ENCODE measurements at places on chromosomes 4 and X. TPM values are rescaled to one million over a fixed set of nuclear protein-coding genes. Genes with fewer than 3 reads are reported as not detected.
A peak's percentile ranks its signal among the peaks of the same experiment; 100 is the strongest.

GRCh38 chr4:159035570-159035969, 67.3 kb upstream of the RAPGEF2 start:
- DNase-seq: no peak

DNA sequence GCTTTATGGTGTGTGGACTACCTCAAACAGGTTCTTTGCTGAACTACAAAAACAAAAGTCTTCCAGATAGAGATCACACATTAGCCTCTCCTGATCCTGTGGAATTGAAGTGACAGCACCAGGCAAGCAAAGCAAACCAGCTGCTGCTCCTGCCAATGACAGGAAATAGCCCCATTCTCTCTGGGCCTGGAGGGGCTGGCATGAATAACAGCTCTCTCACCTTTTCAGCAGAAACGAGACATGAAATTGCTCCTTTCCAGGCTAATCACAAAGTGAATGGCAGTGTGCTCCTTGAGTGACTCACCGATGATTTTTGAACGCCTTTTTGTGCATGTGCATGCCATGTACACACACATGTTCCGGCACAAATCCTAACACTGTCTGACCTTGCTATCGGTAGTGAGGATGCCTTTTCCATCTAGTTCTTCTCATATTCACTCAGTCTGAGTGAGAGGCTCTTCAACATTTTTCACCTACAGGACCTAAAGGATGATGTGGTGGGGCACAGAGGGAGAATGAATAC, 24.4 kb downstream of the MFAP3L start:
- no peak for DNase-seq

The PLRG1 gene
- polyA plus RNA-seq: 60.2 TPM

- no peak for DNase-seq
Measured at GRCh38 chr4:70533211-70533610, 14.8 kb downstream of the AMTN start.

DNA sequence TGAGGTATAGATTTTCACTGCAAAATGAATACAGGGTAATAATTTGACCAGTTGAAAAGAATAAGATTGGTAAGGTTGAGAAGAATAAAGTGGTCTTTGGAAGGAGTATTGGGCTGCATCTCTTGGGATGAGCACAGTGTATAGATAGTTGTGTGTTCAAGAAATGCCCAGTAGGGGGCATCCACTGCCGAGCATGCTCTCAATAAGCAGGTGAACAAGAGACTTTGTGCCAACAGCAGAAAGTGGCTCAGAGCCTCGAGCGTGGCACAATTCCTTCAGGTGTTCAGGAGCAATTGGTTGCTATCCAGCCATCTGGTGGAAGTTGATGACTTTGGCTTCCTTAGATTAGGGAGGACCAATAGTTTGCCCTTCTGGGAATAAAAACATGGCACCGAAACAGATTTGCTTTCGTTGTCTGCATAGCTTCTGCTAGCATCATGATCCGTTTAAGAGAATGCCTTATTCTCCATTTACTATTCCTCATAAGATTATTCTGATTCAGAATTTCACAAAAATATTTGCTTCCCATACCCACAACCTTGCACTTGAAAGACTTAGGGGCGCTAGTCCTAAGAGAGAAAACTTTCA, 258.1 kb upstream of the NEIL3 start:
- no peak for DNase-seq

DNA sequence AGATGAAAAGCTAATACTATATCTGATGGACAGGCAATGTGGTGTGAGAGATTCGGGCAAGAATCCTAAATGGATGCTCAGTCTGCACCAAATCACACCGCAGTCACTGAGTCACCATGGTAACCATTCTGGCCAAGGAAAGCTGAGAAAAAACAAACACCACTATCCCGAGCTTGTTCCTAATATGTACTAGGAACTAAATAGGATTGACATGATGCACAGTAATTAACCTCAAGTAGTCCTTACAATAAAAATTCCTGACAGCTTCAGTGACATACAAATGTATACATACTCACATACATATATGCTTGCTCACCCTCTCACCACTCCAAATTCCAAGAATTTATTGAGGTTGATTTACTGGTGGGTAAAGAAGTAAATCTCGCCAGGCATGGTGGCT, 1.1 kb upstream of the RAB40A start:
- no peak for DNase-seq

The GLRB gene
- polyA plus RNA-seq: 5.2 TPM

The TBX22 gene
- polyA plus RNA-seq: not detected

The HOPX gene
- 33.8 TPM for polyA plus RNA-seq

DNA sequence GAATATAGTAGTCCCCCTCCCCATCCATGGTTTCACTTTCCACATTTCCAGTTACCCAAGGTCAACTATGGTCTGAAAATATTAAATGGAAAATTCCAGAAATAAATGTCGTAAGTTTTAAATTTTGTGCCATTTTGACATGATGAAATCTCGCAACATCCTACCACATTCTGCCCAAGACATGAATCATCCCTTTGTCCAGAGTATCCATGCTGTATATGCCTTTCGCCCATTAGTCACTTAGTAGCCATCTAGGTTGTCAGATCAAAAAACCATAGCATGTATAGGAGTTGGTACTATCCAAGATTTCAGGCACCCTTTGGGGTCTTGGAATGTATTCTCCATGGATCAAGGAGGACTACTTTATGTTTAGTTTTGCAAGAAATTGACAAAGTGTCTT, 8.3 kb downstream of the PRRG1 start:
- no peak for DNase-seq

DNA sequence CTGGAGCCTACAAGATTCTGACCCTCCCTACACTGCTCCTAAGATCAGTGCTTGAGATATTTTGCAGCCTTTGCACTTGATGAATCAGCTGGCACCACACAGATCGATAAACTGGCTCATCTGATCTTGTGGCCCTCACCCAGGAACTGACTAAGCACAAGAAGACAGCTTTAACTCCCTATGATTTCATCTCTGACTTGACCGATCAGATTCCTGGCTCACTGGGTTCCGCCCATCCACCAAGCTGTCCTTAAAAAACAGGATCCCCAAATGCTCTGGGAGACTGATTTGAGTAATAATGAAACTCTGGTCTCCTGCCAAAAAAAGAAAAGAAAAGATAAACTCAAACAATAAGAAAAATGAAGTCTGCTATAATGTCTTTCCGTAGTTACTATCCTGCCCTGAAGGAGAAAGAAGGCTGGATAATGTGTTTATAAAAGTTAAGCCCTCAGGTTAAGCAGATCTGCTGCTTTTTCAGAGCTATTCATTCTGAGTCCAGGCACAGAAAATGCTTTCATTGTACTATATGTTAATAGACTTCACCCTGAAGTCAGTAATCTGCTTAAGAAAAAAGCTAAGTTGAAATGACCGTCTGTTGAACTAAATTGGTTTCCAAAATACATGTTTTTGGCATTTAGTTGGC, 795.2 kb downstream of the TRIML1 start:
- DNase-seq: no peak

DNA sequence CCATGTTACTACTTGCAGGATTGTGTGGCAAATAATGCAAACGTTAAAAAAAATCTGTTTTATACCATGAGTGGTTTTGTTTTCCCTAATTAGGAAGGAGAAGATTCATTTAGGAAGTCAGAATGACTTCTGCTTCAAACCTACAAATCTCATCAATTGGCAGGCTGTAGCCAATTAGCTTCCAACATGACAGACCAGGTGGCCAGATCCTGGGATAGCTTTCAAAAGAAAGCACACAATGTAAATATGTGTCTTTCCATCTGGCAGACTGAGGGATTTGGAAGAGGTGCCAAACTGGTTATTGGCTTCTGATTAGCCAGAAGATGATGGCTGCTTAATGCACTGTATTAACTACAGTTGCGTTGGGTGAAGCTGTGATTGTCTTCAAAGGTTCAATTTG, 432.8 kb downstream of the ANKRD50 start:
- DNase-seq: peak; percentile 20

GRCh38 chr4:171239196-171239595, 574.0 kb upstream of the GALNTL6 start:
- no peak for DNase-seq

DNA sequence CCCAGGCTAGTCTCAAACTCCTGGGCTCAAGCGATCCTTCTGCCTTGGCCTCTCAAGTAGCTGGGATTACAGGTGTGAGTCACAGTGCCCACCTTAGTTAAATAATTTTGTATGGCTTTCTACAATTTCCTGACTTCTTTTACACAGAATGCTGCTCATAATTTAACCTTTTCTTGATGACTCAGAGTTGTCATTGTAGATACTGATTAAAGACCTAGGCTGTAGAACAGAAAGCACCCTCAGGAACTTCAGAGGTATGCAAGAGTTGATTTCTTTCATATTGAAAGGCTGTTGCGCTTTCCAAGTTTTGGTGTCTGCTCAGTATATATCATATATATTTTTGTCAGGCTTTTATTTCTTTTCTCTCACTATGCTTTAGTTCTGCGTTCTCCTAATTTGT, 21.1 kb upstream of the GPR34 start:
- DNase-seq: no peak

DNA sequence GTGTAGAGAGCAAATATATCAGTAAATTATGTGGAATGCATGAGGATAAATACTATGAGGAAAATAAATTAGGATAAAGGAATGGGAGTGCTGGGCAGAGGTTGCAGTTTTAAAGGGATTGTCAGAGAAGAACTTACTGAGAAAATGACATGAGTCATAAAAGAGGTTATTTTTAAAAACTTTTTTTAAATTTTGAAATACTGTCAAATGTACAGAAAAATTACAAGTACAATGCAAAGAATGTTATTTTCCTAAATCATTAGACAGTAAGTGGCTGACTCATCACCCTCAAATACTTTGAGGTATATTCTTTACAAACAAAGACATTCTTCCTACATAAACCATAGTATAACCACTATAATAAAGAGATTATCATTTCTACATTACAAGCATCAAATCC, 29.8 kb upstream of the H2AZ1 start:
- DNase-seq: no peak

DNA sequence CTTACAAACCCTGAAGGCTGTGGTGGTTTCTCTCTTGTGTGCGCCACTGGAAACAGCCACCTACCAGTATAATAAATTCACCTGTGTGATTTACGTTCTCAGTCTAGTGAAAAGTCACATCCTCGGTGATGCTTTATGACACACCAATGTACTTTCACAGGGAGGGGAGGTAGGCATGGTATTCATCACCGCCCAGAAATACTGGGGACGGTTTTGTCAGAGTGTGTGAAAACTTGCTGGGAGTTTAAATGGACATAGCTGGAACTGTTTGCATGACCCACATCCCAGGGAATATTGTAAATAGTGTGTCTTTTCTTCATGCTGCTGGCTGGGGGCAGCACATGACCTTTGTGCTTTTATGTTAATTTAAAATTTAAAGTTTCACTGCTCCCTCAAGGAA, 421.8 kb downstream of the MAPK10 start:
- DNase-seq: no peak

GRCh38 chr4:68360231-68360968, 10.5 kb upstream of the YTHDC1 start:
- DNase-seq: no peak

The PCDH10 gene
- 0.66 TPM for polyA plus RNA-seq

The WAS gene
- 3.2 TPM for polyA plus RNA-seq

DNA sequence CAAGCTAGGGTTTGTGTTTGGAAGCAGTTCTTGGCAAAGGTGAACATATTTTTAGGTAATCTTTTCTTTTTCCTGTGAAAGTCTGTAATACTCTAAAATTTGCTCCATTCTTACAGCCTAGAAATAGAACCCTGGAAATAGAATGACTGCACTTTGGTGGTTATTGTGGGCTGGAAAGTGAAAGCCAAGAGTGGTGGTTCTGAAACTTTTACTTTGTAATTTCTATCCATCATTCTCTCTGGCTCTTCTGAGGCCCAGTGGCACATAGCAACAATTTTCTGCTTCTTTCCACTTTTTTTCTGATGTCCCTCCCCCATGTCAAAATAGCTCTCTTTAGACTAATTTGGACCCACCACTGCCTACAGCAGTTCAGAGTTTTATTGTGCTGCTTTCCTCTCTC, 300.4 kb upstream of the RPS6KA3 start:
- DNase-seq: no peak

The PPP2R2C gene
- polyA plus RNA-seq: 4.1 TPM

DNA sequence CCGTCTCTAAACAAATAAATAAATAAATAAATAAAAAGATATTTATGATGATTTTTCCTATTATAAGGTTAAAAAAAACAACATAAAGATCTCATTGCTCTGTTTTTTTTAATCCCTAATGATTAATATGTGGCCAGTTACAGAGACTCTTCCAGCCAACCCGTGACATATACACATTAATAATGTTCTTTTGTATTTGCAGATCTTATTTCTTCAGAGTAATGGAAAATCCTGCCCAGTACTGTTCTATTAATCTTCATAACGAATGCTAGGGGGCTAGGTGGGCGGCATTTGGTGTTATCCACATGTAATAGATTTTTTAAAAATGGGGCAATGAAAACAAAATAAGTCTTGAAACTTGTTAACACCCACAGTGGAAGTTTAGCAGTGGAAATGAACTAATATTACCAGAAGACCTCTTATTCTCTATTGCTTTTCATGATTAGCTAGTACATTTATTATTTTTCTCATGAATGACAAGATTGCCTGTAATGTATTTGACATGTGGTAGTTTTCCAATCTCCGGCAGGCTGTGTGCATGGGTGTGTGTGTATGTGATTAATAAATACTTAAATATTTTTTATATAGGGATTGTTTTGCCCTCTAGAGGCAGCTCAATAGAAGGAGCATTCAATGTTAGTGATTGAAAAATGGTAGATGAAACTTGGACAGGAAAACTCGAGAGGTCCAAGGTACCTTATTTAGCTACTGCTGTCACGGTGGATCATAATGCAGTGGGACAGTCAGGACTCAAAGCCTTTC, 457.4 kb downstream of the IL1RAPL1 start:
- DNase-seq: peak; percentile 21

The SMPX gene
- polyA plus RNA-seq: 364 TPM

DNA sequence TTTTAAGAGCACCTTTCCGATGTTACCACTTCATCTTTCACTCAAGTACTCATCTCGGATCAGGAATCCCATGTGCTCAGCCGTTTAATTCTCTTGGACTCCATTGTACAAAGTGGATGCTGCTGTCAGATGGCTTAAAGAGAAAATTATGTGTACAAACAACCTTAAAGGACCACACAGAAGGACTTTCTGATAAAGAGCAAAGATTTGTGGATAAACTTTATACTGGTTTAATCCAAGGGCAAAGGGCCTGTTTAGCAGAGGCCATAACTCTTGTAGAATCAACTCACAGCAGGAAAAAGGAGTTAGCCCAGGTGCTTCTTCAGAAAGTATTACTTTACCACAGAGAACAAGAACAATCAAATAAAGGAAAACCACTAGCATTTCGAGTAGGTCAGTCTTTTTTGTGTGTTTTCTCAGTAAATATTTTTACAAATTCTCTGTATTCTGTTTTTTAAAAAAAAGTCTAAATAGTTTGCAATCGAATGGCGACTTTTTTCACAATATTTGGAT, 20.1 kb downstream of the MMAA start:
- no peak for DNase-seq

DNA sequence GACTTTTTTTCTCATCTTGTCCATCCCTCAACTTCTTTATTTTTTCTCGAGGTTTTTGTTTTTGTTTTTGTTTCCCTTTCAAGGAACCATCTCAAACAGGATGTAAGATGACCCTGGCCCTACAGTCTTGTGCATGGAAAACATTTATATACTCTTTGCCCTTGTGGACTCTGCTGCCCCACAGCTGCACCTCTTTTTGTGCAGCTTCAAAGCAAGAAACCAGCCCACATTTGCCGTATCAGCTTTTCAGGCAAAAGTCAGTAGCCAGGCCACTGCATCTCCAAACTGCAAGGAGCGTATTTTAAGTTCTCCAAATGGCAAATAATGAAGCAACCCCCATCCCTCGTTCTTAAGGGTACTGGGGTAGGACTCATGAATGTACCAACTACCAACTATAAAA, 756.5 kb downstream of the C4orf33 start:
- DNase-seq: no peak

Data from muscle of arm (tissue), 14 donors.